ENCODE measurements at places on chromosomes 7 and 10.

- DNase-seq = no peak
Observed at GRCh38 chr7:136020556-136020955, 43.4 kb upstream of the MTPN start.

DNA sequence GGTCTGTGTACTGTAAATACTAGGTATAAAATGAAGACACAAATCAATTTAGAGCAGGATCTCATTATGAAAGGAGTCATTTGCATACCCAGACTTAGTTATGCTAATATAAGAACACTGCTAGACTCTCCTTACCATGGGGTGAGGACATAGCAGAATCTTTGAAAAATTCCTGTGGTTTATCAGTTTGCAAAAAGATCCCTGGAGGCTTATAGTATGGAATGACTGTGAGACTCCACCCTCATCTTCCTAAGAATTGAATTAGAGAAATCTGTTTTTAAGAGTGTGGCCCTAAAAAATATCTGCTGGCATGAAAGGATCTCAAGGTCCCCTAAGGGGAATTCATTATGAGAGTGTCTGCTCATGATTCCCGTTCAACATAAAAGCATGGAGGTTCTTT lies 63.2 kb downstream of the WNT2 start:
- DNase-seq = no peak

DNA sequence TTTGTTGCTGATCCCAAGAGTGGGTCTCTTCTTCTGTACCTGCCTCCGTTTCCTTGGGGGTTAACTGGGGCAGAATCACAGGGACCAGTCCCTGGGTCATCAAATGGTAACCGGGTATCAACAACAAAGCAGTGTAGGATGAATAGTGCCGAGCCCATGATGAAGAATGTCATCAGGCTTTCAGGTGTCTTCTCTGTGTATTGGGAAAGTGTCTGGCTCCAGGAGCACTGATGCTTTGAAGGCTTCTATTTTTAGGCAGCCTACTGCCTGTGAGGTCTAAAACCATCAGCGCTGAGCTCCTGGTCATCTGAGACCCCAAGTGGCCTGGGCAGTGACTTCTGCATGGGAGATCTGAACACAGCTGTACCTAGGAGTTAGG lies 48.2 kb upstream of the SHH start:
- no peak for DNase-seq

DNA sequence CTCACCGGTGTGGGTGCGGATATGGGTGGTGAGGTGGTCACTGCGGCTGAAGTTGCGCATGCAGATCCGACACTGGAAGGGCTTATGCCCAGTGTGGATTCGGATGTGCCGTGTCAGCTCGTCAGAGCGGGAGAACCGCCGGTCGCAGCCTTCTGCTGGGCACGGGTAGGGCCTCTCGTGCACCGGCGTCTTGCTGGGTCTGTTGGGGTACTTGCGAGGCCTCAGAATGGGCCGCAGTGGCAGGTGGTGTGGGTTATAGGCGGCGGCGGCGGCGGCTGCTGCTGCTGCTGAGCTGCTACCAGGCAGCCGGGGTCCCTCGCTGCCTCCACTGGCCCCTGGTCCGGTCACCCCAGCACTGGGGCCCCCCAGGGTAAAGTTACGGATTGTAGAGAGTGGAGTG lies 2.7 kb downstream of the EGR2 start:
- no peak for DNase-seq

DNA sequence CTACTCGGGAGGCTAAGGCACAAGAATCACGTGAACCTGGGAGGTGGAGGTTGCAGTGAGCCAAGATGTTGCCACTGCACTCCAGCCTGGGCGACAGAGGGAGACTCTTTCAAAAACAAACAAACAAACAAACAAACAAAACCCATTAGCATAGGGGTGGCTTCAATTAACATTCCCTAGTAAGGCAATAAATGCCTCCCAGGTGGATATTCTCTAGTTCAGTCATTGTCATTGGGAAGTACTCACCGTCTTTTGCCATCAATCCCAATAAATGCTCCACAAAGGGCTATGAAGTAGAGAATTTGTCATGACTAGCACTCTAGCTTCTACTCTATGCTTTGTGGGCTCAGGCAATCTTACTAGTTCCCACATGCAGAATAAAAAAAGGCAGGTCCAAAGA lies 11.7 kb upstream of the TMEM254 start:
- DNase-seq = no peak
